ENCODE measurements at places on chromosomes 1 and 21.

- DNase-seq = no peak
Measured at GRCh38 chr1:77668924-77669449, 13.5 kb downstream of the ZZZ3 start.

DNA sequence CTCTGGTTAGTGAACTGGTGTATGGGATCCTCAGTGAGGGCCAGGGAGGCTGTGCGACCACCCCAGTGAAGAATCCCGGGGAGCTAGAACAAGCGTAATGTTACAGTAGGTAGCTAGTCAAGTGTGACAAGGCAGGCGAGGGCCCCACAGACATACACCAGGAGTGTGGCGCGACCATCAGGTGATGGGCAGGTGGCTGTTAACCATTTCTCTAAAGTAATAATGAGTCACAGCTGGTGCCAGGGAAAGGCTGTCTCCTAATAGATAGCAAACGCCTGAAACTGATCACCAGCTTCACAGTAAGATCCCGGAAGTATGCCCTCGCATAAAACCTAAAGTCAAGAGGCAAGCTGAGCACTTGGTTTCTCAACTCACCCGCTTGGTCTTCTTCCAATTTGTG is 40.5 kb upstream of the TARBP1 start:
- no peak for DNase-seq

DNA sequence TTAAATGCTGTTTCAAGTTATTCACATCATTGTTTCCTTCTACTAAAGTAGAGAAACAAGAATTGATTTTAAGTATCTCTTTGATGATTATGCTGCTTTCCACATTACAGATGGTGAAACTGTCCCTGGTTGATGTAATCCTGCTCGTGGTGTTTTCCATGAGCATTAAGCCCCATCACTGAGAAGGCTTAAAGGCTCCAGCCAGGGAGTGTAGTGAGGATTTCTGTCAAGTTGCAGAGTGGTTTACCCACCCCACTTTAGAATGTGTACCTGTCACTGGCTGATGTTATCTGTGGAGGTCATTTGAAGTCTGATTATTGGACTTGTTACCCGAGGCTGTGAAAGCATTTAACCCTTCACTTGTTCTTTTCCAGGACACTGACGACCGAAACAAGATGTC is 12.9 kb downstream of the CERS2 start:
- no peak for DNase-seq

- DNase-seq = peak; percentile 50
Measured at GRCh38 chr21:45224189-45224938, 63.3 kb downstream of the POFUT2 start.

DNA sequence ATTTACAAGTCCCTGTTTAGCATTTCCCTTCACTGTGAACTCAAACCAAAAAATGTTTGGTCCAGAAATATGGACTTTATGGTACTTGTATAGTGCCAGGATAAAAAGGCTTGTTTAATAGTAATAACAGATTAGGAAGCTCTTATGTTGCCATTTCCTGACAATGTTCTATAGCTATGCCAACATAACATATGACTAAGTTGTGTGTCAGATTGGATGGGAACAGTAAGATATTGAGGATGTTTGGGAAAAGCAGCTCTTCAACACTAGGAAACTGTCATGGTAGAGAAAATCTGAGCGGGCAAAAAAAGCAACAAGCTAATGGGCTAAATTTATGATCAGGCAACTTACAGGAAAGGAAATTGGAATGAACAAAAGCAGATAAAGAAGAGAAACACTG is 287.1 kb upstream of the ADGRL4 start:
- DNase-seq = no peak

- DNase-seq = no peak
Measured at GRCh38 chr1:11935057-11935412, 518 bp downstream of the PLOD1 start.

- no peak for DNase-seq
Measured at GRCh38 chr1:3563610-3564009, 47.7 kb downstream of the MEGF6 start.

GRCh38 chr21:34994766-34995631 is 54.1 kb downstream of the RUNX1 start:
- no peak for DNase-seq

DNA sequence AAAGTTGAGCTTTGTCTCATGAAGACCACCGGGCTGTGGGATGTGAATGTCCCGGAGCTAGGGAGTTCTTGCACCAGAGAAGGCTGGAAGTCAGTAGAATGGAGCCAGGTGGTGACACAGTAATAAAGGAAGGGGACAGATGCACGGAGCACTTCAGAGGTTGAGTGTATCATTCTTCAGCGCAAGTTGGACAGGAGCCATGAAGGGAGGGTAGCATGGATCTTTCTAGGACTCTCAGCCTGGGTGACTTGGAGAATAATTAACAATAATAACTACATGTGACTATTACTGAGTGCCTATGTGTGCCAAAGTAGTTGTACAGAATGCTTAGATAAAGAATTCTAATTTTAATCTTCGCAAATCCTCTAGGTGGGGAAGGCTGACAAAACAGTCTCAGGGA is 258.7 kb upstream of the AJAP1 start:
- DNase-seq = no peak

GRCh38 chr21:17513214-17514123 is 626 bp downstream of the CXADR start:
- DNase-seq = peak; percentile 27

GRCh38 chr1:72606216-72606810 is 324.0 kb upstream of the NEGR1 start:
- no peak for DNase-seq

DNA sequence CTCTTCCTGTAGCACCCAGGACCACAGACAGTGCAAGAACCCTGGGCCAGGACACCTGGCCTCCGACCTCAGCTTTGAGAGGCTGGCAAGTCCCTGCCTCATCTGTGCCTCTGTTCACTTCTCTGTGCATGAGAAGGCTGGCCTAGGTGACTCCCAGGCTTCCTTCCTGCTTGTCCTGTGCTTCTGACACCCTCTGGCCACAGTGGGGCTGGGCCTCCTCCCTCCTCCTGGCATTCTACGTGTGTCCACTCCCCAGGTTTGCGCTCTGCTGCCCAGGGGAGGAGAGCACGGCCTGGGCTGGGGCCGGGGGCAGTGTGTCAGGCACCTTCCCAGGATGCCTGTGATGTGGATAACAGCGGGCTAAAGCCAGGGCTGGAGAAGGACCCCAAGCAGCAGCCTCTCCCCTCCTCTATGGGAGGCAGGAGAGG is 30.3 kb upstream of the PKP1 start:
- peak; percentile 12 for DNase-seq

GRCh38 chr1:205690122-205690756 is 9.9 kb upstream of the SLC45A3 start:
- DNase-seq = no peak

DNA sequence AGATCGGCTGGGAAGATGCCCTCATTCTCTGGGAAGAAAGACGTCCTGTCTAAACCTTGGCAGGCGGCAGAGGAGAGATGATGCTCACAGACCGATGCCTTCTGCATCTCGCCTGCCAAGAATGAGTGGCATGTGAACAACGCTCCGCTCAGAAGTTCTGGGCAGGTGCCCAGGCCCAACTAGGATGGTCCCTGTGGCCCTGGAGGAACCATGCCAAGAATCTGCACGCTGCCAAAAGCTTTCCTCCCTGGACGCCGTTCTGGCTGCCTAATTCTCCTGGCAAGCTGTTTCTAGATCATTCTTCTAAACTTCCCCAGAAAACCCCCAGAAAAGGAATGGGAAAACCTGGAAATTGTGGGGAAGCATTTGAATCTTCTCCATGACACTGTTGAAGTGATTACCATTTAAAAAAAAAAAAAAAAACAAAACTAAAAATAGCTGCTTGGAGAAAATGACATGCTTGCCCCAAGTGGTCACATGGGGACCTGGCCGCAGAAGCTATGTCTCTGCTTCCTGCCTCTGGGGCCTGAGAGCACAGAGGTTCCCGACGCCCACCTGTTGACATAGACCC is 440.9 kb downstream of the PRDM2 start:
- no peak for DNase-seq

GRCh38 chr1:209710093-209710492 is 5.4 kb downstream of the HSD11B1 start:
- DNase-seq = no peak

GRCh38 chr1:92043621-92044020 is 13.8 kb downstream of the EPHX4 start:
- no peak for DNase-seq

GRCh38 chr1:182069028-182069466 is 7.5 kb upstream of the ZNF648 start:
- peak; percentile 42 for DNase-seq

DNA sequence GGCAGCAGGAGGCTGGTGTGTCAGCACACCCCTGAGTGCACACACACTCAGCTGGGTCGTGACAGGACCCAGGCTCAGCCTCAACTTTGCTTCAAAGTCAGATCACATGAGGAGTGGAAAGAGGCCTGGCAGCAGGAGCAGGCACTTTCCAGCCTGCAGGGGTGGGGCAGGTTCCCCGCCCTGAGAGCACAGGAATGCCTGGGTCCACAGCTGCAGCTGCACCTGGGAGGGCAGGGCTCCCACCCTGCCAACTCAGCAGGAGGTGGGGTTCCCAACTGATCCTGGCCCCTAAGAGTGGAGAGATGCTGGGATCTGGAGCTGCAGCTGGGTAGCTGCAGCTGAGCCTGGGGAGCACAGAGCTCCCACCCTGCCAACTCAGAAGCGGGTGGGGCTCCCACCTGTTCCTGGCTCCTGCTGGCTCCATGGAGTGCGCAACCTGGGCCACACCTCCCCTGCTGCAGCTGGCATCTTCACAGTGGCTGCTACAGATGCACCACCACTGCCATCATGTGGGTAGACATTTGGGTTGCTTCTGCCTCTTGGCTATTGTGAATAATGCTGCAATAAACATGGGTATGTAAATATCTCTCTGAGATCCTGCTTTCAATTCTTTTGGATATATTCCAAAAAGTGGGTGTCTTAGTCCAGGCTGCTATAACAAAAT is 415.4 kb downstream of the TTLL7 start:
- peak; percentile 48 for DNase-seq

- no peak for DNase-seq
Measured at GRCh38 chr1:242886137-242886536, 361.6 kb upstream of the PLD5 start.

DNA sequence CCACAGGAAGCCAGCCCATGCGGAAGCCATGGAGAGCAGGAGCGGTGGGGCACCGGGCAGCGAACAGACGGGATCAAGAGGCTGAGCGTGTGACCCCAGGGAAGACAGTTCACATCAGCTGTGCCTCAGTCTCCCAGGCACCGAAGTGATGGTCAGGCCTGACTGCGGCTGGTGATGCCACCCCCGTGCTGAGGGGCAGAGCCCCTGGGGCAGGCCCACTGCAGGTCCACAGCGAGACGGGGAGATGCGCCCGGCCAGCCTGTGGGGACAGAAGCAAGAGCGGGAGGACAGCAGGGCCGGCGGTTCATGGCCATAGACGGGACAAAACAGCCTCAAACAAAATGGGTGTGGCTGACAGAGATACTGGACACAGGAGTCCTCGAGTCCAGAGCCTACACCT is 93.8 kb downstream of the RIPK4 start:
- no peak for DNase-seq

Data from activated CD8-positive, alpha-beta T cell treated with anti-CD3 and anti-CD28 coated beads, Interleukin-2, amount 10 ng/mL, durations not matched to agents 7 days and 5 days (primary cell).